Ascending aorta (tissue), 2 donors: ENCODE measurements at places on chromosomes 7 and 10.
A peak's percentile ranks its signal among the peaks of the same experiment; 100 is the strongest.

DNA sequence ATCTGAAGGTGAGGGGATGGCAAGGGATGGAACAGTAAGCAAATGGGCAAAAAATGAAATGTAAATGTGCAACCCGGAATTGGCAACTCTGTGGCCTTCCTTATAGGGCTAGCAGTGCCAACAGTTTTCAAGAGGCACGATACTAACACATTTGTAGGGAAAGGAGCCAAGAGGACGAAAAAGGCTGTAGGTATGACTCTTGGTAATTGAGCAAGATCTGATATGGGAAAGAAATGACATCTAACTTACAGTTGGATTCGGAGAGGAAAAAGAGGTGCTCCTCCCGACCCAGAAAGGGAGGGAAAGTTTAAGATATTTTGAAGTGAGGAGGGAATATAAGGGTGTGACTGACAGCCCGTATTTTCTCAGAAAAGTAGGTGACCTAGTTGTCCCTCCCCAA is 2.1 kb upstream of the CREM start:
- H3K27me3 ChIP-seq: no peaks in the 10 kb centered on the region
- H3K4me3 ChIP-seq: no peak overlapping the region
- H3K36me3 ChIP-seq: no peaks in the 10 kb centered on the region
- peak overlapping the region; percentile 24 for H3K27ac ChIP-seq

DNA sequence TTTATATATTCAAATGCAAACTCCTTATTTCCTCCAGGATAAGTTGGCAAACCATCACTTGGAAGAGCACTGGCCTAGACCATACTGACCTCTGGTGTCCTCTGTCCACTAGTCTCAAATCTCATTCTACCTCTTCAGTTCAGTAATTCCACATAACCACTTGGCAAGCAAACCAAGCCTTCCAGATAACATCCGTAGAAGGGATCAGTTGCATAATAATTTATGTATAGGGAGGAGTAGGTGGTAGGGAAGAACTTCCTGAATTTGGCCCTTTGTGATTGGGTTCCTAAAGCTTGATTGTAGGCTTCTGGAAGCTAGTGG is 55.0 kb downstream of the WAC start:
- H3K27me3 ChIP-seq: no peaks in the 10 kb centered on the region
- H3K4me3 ChIP-seq: no peak overlapping the region
- no peak for DNase-seq
- H3K27ac ChIP-seq: peak overlapping the region; percentile 52
- peaks cover 5% of the 10 kb centered on the region for H3K4me1 ChIP-seq
- peaks cover 55% of the 10 kb centered on the region for H3K36me3 ChIP-seq

GRCh38 chr10:78408671-78409472 is 375.2 kb downstream of the RPS24 start:
- H3K27ac ChIP-seq: peak overlapping the region; percentile 66
- H3K27me3 ChIP-seq: no peaks in the 10 kb centered on the region
- DNase-seq: peak; percentile 89

GRCh38 chr10:52442576-52442975 is 128.5 kb downstream of the DKK1 start:
- H3K4me1 ChIP-seq: no peaks in the 10 kb centered on the region
- DNase-seq: no peak
- H3K4me3 ChIP-seq: no peak overlapping the region
- no peak overlapping the region for H3K27ac ChIP-seq
- H3K27me3 ChIP-seq: no peaks in the 10 kb centered on the region
- H3K36me3 ChIP-seq: no peaks in the 10 kb centered on the region

GRCh38 chr10:88805361-88805760 is 2.8 kb downstream of the LIPM start:
- H3K27me3 ChIP-seq: no peaks in the 10 kb centered on the region
- no peak overlapping the region for H3K4me3 ChIP-seq
- H3K27ac ChIP-seq: no peak overlapping the region
- no peaks in the 10 kb centered on the region for H3K36me3 ChIP-seq
- H3K4me1 ChIP-seq: no peaks in the 10 kb centered on the region

DNA sequence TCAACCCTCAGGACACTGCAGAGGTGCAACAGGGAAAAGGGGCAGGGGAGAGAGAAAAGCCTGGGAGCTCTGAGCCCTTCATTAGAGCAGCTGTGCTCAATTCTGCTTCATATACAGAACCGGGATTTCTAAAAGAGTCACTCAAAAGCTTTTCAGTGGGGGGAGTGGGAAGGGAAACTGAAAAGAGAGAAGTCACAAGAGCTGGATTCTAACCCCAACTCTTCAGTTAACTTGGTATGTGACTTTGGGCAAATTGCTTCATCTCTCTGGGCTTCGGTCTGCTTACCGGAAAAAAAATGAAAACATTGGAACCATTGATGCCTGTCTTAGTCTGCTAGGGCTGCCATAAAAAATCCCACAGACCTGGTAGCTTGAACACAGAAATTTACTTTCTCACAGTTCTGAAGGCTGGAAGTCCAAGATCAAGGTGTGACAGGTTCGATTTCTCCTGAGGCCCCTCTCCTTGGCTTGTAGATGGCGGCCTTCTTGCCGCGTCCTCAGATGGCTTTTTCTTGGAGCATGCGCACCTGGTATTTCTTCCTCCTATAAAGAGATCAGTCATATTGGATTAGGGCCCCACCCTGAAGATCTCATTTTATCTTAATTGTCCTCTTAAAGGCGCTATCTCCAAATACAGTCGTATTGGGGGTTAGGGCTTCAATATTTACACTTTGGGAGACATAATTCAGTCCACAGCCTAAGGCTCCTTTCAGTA is 118.3 kb upstream of the KMT2E start:
- no peak for DNase-seq
- no peaks in the 10 kb centered on the region for H3K27me3 ChIP-seq
- H3K27ac ChIP-seq: no peak overlapping the region

GRCh38 chr7:100655908-100656674 is at the start of gene ACTL6B:
Gene ACTL6B (minus strand): TSS chr7:100656448. CDS start chr7:100656354, 94 bp downstream.
- no peak for DNase-seq
- H3K27me3 ChIP-seq: peaks cover 15% of the 10 kb centered on the region
- no peaks in the 10 kb centered on the region for H3K4me1 ChIP-seq
- no peak within 1 kb of the TSS for H3K4me3 ChIP-seq
- no peak within 1 kb of the TSS for H3K27ac ChIP-seq

GRCh38 chr7:2794836-2795636 is 49.1 kb downstream of the GNA12 start:
- no peak overlapping the region for H3K27ac ChIP-seq
- no peaks in the 10 kb centered on the region for H3K4me1 ChIP-seq
- peaks cover 2% of the 10 kb centered on the region for H3K36me3 ChIP-seq
- H3K4me3 ChIP-seq: no peak overlapping the region
- H3K27me3 ChIP-seq: no peaks in the 10 kb centered on the region
